Activated CD8-positive, alpha-beta memory T cell treated with anti-CD3 and anti-CD28 coated beads, Interleukin-2, amount 50 U/mL, for 48 hours (primary cell): ENCODE measurements at places on chromosomes 4 and X.

DNA sequence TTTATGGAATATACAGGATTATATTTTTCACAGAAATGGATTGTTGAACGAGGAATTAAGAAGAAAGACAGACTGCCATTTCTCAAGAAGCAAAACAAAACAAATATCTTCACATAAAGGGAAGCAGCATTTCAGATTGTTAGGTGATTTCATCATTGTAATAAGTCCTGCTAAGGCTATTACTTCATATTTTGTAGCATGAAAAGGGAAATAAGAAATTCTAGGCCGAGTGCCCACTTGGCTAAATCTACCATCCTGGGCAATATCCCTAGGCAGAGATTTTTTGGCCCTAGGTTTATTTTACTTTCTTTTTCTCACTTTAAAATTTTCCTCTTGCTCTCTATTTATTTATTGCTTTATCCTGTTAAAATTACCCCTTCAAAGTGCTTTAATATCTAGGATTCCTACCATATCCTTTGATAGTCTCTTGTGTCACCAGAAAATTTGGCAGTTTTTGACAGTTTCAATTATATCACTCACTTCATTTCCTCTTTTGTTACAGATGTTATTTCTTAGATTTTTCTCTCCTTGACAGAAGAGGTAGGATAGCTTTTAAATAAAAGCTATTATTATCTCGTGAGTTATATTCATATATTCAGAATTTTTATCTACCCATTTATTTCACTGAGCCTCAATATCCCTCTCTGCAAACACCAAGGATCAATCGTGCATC, 142.3 kb downstream of the PDGFC start:
- no peak for DNase-seq

DNA sequence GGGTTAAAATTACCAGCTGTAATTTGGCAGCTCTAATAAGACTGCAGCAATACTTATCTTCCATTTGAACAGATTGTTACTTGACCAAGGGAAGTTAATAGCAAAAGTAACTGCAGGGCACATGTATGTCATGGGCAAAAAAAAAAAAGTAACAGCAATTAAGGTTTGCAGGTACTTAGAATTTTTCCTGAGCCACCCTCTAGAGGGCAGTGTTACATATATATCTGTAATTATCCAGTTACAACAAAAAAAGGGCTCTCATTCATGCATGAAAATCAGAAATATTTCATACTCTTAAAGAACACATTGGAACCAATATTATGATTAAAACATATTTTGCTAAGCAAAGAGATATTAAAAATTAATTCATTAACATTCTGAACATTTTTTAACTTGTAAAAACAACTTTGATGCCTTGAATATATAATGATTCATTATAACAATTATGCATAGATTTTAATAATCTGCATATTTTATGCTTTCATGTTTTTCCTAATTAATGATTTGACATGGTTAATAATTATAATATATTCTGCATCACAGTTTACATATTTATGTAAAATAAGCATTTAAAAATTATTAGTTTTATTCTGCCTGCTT, 25.1 kb downstream of the XIAP start:
- no peak for DNase-seq

- DNase-seq = no peak
Observed at GRCh38 chrX:130245441-130245840, 23.3 kb downstream of the ZNF280C start.

- no peak for DNase-seq
Observed at GRCh38 chrX:39705290-39705689, 392.5 kb downstream of the BCOR start.

DNA sequence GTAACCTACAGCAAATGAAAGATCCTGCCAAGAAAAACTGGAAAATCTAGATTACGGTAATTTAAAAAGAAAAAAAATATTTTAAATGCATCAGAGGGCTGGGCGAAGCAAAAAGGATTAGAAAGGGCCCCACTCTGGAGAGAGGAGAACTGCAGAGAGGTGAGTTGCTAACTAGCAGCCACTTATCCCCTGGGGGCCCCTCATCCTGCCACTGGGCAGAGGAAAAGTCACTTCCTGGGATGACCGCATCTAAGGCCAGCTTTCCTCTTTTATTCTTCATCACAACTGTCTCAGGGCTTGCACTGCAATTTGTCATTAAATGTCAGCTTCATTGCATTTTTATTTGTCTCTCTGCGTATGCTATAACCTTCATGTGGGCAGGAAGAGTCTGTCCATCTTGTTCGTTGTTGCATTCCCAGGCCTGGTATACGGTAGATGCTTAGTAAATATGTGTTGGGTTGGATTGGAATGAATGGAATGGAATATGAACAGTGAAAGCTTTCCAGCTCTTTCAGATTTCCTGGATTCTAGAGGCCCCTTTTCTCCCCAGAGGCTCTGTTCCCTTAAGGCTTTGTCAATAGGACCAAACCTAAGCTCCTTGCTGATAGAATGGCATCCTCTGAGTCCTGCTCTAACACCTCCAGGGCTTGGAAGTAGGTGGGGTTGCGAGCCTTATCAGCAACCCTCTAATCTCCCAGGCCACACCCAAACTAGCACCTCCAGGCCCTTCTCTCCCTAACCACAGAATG, 58.9 kb downstream of the TLR10 start:
- DNase-seq = no peak

GRCh38 chr4:140497747-140498636, at the start of gene MGAT4D:
TSS of gene MGAT4D (minus strand) at chr4:140498293. CDS start at chr4:140498222, 71 bp downstream.
- DNase-seq = no peak

GRCh38 chrX:123184219-123184865, at the start of gene GRIA3:
TSS of gene GRIA3 (plus strand) at chrX:123184278. CDS start at chrX:123184536, 258 bp downstream.
- DNase-seq = peak; percentile 34

GRCh38 chr4:95358421-95358820, 190.4 kb downstream of the UNC5C start:
- DNase-seq = no peak

GRCh38 chr4:77488882-77489281, 116.7 kb upstream of the CXCL13 start:
- DNase-seq = no peak

DNA sequence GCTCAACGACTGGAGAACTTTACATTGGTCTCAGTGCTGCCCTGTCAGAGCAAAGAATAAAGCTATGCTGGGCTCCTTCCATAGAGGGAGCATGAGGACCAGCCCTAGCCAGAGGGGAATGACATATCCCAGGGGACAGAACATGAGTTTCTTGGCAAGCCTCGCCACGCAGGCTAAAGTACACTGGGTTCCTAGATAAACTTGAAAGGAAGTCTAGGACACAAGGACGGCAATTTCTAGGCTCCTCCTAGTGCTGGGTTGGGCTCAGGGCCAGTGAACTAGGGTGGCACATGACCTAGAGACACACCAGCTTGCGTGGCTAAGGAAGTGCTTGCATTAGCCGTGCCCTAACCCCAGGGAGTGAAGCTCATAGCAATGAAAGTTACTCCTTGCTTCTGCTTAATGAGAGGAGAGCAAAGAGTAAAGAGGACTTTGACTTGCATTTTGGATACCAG, 141.0 kb downstream of the MAB21L2 start:
- no peak for DNase-seq

DNA sequence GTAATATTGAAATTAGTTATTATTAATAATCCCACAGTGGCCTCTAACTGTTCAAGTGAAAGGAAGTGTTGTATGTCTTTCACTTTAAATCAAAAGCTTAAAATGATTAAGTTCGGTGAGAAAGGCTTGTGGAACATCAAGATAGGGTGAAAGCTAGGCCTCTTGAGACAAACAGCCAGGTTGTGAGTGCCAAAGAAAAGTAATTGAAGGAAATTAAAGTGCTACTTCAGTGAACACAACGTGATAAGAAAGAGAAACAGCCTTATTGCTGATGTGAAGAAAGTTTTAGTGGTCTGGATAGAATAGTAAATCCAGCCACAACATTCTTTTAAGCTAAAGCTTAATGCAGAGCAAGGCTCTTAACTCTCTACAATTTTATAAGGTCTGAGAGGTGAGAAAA, 42.6 kb upstream of the IL13RA2 start:
- DNase-seq = no peak

GRCh38 chrX:136437774-136438173, 50.0 kb upstream of the BRS3 start:
- DNase-seq = no peak

- DNase-seq = no peak
Observed at GRCh38 chr4:99190336-99190735, 28.7 kb downstream of the ADH6 start.

DNA sequence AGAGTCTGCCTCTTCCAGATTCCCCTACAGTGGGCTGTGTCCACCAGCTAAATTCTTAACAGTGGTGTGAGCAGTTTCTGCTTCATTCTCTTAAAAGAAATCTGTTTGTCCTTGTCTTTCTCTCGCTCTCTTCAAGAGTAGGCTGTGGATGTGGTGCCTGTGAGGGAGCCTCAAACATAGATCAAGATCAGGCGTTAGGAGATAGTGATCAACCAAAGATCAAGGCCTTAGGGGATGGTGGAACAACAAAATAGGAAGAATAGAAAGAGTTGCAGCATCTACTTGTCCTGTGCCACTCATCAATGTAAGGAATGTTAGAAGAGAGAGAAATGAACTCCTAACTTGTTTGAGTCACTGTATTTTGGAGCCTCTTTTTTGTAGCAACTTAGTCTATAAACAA, 144.2 kb downstream of the AASDH start:
- DNase-seq = no peak

- DNase-seq = no peak
Observed at GRCh38 chrX:16587836-16588235, 62.1 kb upstream of the S100G start.

DNA sequence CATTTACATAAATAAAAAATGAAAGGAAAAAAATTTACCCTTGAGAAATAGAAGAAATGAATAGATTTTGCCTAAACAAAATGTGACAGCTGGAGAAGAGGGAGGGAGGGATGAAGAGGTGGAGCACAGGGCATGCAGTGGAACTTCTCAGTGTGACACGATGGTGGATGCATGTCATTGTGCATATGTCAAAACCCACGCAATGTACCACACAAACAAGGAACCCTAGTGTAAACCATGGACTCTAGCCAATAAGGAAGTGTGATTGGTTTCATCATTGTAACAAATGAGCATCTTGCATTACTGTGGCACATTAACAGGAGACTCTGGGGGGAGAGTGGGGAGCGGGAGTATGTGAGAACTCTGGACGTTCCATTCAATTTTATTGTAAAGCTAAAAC, 58.6 kb downstream of the GATB start:
- DNase-seq = no peak

DNA sequence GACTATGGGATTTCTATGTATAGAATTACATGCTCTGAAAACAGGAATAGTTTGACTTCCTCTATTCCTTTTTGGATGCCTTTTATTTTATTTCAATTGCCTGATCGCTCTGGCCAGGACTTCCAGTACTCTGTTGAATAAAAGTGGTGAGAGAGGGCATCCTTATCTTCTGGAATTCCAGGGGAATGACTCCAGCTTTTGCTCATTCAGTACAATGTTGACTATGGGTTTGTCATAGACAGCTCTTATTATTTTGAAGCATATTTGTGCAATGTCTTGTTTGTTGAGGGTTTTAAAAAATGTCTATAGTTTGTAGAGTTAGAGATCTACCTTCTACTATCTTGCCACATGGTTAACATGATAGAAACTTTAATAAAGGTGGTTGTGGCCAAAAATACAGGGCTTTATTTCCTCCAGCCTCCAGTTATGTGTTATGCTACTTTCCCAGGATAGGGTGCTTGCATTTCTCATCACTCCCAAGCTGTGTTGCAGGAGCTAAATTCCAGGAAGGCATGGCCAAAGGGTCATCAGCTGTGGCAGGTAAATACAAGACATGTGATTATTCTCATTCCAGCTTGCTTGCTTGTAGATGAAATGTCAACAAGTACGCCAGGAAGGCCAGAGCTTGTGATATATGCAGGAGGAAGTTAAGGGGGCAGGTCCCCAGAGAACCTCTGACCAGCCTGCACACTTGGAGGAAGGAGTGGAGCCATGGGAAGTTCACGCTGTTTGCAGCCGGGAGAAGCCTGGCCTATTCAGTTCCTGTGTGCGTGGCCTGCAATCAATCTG, 142.4 kb upstream of the CPXCR1 start:
- DNase-seq = no peak

DNA sequence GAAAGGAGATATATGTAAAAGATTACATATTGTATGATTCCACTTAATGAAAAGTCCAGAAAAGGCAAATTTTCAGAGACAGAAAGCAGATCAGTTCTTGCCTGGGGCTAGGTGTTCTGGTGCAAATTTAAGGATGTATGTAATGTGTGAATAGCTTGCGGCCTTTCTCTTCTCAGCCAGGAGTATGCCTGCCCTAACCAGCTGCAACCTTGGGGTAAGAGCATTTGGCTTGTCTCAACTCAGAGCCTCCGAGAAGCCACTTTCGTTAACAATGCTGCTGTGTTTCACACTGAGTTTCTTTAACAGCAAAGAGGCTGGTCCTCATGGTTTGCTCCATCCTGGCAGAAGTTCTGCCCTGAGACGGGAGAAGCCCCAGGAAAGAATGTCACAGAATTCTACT, 102.7 kb downstream of the SPCS3 start:
- no peak for DNase-seq

DNA sequence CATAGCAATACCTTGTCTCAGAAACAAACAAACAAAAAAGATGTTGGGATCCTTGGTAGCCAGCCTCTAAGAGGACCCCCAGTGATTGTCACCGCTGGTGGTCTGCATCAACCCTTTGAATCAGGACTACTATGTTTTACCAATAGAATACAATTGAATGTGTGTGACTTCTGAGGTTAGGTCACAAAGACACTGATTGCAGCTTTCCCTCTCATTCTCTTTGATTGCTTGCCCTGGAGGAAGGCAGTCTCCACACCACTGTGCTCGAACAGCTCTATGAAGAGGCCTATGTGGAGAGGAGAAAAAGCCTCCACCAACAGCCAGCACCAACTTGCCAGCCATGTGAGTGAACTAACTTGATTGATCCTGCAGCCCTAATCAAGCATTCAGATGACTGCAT, 2.8 kb upstream of the SMIM14 start:
- peak; percentile 30 for DNase-seq

GRCh38 chr4:105894660-105895582, at the start of gene NPNT:
TSS of gene NPNT (plus strand) at chr4:105895471. CDS start at chr4:105895653, 182 bp downstream.
- no peak for DNase-seq

DNA sequence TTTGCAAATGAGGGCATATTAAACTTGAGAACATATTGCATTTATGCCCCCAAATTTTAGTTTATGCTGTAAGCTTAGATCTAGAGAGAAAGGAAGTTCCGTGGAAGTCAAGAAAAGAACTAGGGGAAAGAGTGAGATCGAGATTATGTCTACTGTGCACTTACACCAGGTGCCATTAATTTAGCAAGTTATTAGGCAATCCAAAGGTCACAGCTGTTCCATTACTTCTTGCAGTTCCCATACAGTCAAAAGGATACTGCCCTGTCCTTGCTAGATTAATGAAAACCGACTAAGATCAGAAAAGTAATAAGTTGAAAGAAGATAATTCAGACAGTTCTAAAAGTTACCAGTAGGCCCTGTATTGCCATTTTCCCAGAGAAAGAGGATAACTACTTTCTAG, 49.3 kb upstream of the SLC7A11 start:
- no peak for DNase-seq
